ENCODE measurements at places on chromosomes 2 and 18.

GRCh38 chr18:355678-356077, 87.8 kb upstream of the THOC1 start:
- DNase-seq = no peak

DNA sequence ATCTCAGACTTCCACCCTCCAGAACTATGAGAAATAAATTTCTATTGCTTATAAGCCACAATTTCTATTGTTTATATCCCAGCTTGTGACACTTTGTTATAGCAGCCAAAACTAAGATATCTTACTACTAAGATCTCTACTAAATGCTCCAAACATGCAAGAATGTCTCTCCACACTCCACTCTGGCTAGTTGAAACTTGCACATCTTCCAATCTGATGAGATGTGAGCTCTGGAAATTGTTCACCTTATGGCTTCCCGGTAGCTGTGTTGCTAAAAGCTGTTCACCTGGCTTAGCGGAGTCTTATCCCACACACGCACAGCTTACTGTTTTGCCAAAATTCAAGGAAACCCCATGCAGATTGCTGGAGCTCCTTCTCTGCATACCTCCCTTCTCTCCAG, 43.9 kb downstream of the PKDCC start:
- no peak for DNase-seq

DNA sequence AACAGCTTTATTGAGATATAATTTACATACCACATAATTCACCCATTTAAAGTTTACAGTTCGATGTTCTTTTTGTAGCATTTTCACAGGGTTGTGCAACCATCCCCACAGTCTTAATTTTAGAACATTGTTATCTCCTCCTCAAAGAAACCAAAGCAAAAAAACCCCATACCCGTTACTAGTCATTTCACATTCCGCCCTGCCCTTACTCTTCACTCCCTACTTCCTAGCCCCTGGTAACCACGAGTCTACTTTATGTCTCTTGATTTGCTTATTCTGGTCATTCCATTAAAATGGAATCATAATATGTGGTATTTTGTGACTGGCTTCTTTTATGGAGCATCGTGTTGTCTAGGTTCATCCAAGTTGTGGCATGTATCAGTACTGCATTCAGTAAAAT, 137.7 kb downstream of the TANC1 start:
- no peak for DNase-seq

GRCh38 chr2:43131890-43132682, 94.3 kb downstream of the ZFP36L2 start:
- no peak for DNase-seq

DNA sequence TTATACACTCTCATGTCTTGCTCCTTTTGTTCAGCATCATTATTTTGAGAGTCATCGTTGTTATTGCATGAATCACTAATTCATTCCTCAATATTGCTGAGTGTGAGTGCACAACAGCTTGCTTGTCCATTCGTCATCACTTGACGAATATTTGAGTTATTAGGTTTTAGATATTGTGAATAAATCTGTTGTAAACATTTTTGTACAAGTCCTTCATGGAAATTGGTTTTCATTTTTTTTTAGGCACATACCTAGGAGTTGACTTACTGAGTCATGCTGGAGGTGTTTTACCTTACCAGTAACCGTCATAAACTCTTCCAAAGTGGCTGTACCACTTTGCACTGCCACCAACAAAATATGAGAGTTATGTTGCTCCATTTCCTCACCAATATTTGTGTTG, 84.2 kb upstream of the NCK2 start:
- DNase-seq = no peak

DNA sequence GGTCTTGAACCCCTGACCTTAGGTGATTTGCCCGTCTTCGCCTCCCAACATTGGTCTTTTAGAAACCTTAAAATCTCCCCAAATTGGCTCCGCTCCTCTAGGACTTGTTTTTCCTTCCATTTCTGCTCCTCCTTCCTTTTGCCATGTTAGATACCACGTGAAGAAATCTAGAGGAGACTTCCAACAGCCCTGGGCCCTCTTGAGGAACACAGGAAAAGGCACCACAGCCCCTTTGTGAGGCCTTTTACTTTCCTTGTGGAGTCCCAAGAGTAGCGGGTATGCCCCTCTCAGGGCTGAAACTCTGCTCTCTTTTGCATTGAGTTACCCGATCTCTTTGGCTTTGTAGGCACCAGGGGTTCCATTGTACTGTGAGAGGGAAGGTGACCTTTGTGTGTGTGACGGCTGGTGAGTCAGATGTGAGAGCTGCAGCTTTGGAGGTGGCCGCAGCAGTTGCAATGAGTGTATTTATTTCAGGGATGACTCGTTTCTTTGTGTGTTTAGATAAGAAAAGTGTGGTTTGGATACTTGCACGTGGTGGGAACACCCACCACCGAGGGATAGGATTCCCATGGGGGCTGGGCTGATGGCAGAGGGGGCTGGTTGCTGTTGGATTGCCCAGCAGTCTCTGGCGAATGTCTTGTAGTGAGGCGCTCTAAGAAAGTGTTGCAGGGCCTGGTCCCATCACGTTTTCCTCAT, 218.4 kb upstream of the HS6ST1 start:
- no peak for DNase-seq

GRCh38 chr2:40030456-40030975, 251.5 kb upstream of the THUMPD2 start:
- no peak for DNase-seq

DNA sequence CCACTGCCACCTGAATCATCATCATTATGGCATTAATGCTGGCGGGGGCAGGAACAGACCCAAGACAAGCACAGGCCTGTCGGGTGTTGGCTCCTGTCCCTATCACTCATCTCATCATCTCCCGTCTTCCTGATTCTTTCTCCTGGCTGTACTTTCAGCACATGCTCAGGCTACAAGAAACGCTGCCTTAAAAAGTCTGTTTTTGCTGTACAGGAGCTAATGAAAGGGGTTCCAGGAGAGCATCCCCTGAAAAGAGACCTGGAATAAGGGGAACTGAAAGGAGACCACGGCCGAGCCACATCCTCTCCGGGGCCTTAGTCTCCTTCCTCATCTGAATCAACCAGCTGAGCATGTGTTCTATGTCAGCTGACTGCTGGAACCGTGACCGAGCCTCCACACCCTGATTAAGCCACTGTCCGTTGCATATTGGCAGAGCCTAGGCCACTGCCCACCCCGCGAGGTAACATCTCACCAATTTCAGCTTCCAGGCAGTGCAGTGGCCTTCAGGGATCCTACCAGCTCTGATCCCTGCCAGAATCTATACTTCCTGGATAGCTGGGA, 62.6 kb downstream of the DNMT3A start:
- peak; percentile 29 for DNase-seq

DNA sequence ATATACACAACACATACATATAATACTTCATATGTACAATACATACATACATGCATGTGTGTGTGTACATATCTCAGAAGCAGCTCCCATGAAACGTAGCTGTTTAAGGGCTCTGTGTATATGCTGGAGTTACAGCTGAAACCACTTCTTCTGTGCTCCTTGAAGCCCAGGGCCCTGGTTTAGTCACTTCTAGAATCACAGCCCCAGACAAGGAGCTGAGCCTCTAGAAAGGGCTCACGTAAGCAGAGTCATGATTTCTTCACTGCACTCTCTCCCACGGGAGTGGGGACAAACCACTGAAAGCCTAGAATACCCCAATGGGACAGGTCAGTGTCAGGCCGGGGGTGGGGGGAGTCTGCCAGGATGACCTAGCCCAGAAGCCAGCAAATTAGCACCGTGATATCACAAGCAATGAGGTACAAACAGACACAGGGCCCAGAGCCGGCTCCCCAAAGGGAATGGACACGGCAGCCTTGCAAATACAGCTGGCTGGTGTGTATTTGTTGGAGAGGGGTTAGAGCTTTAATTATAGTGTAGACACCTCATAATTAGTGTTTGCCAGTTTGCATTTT, 90.3 kb downstream of the C1QL2 start:
- no peak for DNase-seq

- DNase-seq = no peak
These were observed 142.1 kb downstream of the PTH2R start for GRCh38 chr2:208548700-208549099.

DNA sequence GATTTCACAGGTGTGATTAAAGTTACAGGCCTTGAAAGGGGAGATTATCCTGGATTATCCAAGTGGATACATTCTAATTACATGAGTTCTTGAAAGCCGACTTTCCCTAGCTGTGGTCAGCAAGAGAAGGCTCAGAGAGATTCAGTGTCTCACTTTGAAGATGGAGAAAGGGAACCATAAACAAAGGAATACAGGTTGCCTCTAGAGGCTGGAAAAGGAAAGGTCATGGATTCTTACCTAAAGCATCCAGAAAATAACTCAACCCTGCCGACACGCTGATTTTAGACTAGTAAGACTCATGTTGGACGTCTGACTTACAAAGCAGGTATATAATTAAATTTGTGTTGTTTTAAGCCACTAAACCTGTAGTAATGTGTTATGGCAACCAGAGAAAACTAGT, 1095.7 kb upstream of the ZEB2 start:
- no peak for DNase-seq

GRCh38 chr2:28352104-28352503, 40.6 kb upstream of the FOSL2 start:
- DNase-seq = no peak

- DNase-seq = no peak
These were observed 165.0 kb downstream of the ANKRD44 start for GRCh38 chr2:197145471-197146056.

- DNase-seq = no peak
These were observed 2156.0 kb upstream of the PIK3C3 start for GRCh38 chr18:39799006-39799405.

- no peak for DNase-seq
These were observed 96.1 kb downstream of the PID1 start for GRCh38 chr2:229174794-229175496.

- no peak for DNase-seq
These were observed 426.3 kb upstream of the ZEB2 start for GRCh38 chr2:144946263-144946662.

DNA sequence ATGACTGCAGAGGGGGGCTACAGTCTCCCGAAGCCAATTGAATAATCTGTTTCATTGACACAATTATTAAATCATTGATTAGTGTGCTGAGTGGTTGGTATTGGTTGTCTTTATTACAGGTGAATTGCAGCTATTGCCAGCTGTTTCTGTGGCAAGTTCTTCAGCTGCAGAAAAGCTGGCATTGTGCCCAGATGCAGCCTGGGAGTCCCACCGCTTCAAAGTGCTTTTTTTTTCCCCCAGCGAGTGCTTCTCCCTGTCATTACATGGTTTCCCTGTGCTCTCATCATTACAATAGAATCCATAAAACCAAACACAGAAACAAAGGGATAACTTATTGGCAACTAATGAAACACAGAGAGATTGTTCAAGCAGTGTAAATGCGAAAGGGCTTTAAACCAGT, 164.7 kb downstream of the GRB14 start:
- no peak for DNase-seq

GRCh38 chr2:228878138-228878537, 392.9 kb downstream of the PID1 start:
- no peak for DNase-seq

DNA sequence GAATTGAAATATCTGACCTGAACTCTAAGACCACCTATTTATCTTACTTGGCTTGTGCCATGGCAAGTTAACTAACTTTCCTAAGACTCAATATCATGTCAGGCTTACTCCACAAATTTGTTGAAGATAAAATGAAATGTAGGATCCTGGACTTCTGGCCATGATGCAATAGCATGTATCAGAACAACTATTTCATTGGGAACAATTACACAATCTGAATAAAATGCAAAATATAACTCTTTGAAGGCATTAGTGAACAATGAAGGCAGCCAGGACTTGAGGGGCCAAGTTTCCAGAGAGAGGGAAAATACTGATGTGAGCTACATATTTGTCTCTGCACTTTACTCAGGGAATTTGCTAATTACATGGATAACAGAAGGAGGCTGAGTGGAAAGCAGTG, 476.5 kb upstream of the ACVR2A start:
- DNase-seq = no peak

DNA sequence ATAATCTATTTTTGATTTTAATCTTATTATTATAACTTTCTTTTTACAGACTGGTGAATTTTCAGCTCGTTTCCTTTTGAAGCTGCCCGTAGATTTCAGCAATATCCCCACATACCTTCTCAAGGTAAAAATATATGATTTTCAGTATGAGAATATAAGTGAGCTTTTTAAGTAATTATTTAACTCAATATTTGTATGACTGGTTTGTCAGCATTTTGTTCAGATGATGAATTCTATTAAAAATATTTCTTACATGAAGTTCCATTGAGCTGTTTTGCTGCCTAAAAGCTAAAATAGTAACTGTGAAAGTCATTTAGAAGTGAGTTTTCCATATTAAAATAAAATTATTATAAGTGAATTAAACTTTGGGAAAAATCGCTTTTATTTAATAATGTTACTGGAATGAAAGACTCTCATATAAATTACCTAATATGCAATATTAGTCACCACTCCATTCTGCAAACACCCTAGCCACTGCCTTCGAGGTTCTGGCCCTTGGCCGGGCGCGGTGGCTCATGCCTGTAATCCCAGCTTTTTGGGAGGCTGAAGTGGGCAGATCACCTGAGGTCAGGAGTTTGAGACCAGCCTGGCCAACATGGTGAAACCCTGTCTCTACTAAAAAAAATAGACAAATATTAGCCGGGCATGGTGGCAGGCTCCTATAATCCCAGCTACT, 155.3 kb downstream of the BABAM2 start:
- no peak for DNase-seq

DNA sequence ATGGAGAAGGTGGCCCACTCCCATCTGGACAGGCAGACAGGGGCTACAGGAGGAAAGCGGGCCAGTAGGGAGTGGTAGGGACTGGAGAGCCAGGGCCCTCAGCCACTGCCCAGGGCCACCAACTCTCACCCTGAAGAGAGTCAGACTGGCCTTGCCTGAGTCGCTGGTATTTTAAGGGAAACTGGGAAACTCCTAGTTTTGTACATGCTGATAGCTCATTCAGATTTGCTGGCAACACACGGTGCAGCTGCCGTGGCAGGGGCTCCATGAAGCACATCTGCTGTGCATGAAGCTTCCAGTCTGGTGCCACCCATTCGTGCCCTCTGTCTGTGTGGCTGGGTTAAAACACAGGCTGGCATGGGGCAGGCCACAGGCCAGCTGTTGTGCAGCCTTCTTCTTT, 137.3 kb upstream of the GLI2 start:
- no peak for DNase-seq

DNA sequence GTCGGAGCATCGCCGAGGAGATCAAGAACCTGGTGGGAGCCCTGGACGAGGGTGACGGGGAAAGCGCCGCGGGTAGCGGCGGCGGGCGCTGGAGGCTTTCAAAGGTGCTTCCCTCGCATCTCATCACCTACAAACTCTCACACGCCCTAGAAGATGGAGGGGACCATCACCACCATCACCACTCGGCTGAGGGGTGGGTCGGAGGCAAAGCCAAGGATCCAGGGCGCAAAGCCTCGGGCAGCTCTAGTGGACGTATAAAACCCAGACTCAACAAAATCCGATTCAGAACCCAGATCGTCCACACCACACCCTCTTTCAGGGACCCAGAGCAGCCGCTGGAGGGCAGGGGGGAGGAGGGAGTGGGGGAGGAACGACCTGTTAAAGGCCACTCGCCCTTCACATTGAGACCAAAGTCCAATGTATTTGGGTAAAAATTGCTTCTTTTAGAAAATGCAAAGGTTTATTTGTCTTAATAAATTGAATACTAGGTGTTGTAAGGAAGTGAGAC, 1.5 kb downstream of the SOWAHC start:
- DNase-seq = no peak

GRCh38 chr2:178530625-178531142, 50.4 kb downstream of the PLEKHA3 start:
- no peak for DNase-seq

All from occipital lobe (tissue), 3 donors.